ENCODE measurements at places on chromosomes 6 and 20.

- DNase-seq: no peak
Observed at GRCh38 chr20:51481341-51481914, 61.1 kb downstream of the NFATC2 start.

DNA sequence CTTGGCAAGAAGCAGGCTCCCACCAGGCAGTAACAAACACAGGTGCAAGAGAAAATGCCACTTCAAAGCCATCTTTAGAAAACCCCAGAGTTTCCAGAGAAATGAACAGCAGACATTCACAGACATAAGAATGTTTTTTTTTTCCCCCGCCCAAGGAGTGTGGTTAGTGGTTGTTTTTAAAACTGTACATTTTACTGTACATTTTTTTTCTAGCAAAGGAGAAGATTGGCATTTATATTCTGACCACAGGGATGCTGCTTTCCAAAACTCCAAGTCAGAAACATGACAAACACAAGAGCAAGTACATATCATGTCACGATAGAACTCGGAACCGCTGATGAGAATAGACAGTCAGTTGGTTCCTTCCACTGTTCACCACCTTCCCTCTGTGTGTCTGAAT, 197.9 kb downstream of the LRFN2 start:
- DNase-seq: no peak

DNA sequence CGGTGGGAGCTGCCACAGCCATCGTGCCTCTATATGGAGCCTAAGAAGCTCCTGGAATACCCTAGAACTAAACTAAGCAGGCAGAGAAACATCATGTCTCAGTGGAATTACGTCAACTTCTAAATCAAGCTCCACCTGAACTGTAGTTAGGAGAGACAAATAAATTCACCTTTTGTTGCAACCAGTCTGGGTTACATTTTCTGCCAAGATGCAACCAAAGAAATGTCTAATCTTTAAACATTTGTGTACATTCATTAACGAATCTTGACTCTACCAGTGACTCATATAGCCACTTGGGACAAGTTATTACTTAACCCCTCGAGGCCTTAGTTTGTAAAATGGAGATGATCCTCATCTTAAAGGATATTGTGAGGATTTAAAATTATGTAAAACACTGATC, 8.9 kb downstream of the PTPRK start:
- no peak for DNase-seq

- DNase-seq: no peak
Observed at GRCh38 chr6:85751374-85752055, 108.8 kb upstream of the SYNCRIP start.

Measured in HS-27A (cell line).